ENCODE measurements at places on chromosomes 7 and 10. TPM values are rescaled to one million over a fixed set of nuclear protein-coding genes. Genes with fewer than 3 reads are reported as not detected.

The OLAH gene
- not detected for total RNA-seq

The PLPP4 gene
- total RNA-seq, result not detected

DNA sequence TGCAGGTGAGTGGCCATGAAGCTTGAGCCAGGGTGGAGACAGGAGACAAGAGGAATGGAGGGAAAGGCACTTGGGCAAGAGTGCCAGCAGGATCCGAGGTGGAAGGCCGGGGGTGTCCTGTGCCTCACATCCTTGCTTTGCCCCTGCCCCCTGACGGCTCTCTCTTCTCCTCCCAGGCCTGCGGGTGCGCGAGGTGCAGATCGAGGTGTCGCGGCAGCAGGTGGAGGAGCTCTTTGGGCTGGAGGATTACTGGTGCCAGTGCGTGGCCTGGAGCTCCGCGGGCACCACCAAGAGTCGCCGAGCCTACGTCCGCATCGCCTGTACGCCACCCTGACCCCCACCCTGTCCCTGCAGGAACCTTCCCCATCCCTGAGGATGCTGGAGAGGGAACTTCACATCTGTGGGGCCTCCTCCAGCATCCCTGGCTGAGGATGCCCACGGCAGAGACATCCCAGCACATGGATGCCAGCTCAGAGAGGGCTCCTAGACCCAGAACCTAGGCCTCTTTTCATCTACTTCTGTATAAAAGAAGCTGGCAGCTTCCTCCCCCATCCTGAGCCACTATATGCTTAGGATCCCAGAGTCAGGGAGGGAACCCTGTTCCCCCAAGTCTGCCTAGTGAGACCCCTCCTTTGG lies 34.4 kb upstream of the SLC29A3 start:
- no peak for DNase-seq

DNA sequence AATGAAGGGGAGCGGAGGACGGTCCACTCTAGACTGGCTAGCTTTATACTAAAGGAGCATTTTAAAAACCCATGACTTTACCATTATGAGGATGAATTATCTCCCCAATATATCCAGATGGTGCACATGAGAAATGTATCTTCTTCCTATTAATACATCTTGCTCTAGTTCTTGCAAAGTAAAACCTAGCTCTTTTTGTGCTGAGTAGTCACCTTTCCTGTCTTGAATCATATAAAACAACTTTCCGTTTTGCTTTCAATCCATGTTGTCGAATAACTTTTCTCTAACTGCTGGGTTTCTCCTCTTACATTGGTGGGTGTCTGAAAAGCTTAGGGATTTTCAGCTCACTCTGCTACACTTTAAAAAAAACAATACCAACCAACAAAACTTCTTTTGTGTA lies 96.3 kb upstream of the TAC1 start:
- no peak for DNase-seq

Measured in heart right ventricle (tissue), 16 donors.